ENCODE measurements at places on chromosomes 7 and 10. TPM values are rescaled to one million over a fixed set of nuclear protein-coding genes. Genes with fewer than 3 reads are reported as not detected.

DNA sequence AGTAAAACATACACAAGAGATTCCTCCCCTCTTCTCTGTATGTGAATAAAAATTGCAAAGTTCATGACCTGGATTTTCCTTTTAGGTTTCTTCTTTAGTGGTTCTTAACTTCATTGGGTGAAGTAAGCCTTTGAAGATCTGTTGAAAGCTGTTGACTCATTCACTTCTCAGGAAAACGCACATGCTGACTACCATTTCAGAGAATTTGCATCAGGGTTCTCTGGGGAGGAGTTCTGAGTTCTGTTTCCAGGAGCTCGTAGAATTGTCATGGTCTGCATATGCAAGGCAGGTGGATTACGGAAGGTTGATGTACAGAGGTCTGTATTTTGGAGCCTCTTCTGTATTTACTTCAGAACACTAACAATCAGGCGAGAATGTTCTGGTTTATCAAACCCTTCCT is 962 bp upstream of the SLC26A4 start:
- peak; percentile 63 for DNase-seq

DNA sequence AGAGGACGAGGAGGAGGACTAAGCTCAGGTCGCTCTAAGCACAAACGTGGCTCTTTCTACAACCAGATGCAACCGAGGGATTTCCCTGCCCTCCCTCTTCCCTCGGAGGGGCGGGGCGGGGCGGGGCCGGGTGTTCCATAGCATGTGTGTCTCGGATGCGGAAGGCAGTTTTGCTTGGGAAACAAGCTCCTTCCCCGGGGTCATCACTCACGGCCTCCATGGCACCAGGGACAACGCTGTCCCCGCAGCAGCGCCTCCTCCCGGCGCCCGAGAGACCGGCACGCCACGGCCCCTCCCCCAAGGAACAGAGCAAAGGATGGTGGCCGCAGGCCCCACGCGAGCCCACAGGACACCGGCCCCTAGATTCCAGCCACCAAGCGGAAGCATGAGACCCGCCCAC is 110.5 kb downstream of the PAXIP1 start:
- no peak for DNase-seq

DNA sequence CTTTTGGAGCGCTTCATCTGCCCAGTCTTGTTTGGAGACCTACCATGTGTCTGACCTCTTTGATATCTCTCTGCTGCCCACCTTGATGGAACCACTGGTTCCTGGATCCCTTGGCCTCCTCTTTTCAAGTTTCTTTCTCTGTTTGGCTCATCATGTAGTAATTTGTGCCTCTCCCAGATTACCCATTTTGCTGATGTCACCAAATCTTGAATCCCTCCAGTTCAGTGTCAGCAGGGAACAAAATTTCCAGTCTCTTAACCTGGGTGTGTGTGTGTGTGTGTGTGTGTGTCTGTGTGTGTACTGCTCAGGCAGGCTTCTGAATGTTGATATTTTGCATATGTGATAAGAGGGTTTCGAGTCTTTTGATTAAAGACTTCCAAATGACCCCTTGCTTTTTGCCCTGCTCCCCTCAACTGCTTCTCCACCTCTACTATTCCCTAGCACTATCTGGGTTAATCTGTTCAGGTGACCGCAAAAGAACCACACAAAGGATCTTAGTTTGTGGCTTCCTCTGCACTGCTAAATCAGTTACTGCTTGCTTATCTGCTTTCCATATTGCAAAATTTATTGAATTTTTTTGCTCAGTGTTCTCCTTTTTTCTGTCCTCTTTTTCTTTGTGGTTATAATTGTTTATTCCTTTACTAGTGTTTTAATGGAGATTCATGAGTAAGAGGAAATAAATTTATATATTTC is 25.7 kb downstream of the MYO3A start:
- DNase-seq: no peak

- no peak for DNase-seq
These were observed 35.3 kb downstream of the MTPAP start for GRCh38 chr10:30313579-30314350.

DNA sequence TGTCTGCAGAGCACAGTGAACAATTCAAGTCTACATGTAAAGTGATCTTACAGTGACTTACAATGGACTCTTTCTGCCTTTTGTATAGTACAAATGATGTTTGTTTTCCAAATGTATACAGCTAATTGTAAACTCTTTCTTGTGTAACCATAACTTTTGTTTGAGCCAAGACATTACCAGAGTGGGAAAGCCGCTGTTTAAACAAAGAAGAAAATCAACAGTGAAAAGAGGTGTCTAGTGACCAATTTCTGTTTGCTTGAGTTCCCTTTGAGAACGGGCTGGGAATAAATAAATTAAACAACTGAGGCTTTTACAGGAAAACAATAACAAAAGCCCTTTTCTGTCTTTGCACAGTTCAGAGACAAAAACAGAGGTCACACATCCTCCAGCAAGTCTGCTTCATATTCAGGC is 1163.4 kb downstream of the CNTNAP2 start:
- no peak for DNase-seq

DNA sequence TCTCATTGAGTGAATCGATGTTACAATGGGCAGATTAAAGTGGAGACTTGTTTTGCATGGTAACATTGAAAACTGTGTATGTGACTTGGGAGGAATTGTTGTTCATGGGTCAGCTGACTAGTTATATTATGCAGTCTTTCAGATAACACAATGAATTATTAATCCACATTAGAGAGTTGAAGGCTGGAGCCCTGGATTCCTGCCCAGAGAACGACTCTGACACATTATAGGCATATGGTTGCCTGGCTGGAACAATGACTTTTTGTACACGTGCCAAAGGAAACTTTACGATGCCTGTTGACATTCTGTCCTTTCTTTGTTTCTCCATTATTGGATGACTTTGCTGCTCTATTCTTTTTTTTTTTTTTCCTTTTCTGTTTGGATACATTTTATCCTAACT is 52.3 kb upstream of the TMEM229A start:
- DNase-seq: no peak

GRCh38 chr10:8462565-8462964 is 408.1 kb downstream of the GATA3 start:
- DNase-seq: no peak

- no peak for DNase-seq
These were observed 210.7 kb downstream of the ADK start for GRCh38 chr10:74361678-74362077.

GRCh38 chr7:155455132-155455693 is 2.7 kb upstream of the EN2 start:
- DNase-seq: no peak

DNA sequence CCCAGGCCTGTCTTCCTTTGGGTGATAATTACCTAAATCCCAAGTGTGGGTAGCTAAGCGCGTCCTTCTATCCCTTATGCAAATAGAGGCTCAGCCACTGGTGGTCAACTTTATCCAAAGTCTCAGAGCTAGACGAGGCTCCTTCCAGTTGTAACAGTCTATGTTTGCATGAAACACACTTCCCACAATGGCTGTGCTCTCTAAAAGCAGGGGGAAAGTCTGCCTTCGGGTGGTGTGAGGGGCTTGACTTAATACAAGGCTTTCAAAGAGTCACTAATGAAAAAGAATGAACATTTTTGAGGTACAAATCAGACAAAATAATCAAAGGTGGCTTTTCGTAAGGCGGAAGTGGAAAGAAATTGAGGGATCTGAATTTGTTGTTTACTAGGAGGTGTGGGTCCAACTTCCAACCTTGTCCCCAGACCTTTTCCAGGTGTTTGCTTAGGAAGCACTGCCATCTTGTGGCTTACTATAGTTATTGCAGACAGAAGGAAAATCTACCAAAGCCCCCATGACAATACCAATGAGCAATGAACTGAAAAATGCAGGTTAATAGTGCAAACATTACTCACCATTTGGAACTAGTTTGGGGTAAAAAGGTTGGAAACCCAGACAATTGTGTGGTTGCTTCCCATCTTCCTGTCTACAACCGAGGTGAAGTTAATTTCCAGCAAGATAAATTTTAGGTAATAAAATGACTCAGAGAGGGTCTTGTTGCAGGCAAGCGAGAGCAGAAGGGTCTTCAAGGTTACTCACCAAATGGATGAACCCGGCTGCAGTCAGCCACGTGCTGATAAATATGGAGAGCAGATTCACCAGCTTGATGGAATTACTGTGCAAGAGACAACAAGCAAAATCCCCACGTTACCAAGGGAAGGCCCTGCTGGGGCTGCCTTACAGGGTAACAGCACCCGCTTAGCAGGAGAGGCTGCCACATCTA is 525.7 kb downstream of the KCNMA1 start:
- DNase-seq: peak; percentile 16

Gene SFXN4
- total RNA-seq: 18.3 TPM

Gene RBM20
- 0.11 TPM for total RNA-seq

Gene FOXL3
- total RNA-seq: not detected

Gene TMEM184A
- total RNA-seq: 21.4 TPM

Gene CXCL12
- total RNA-seq: not detected

Gene FGFR2
- total RNA-seq: not detected

Gene CALHM1
- not detected for total RNA-seq

Gene CNPY1
- not detected for total RNA-seq

Gene CAMK2B
- total RNA-seq: 0.15 TPM

Gene SLC16A9
- not detected for total RNA-seq

Measured in PC-9 (cell line).